ENCODE measurements at places on chromosomes 3 and 15. TPM values are rescaled to one million over a fixed set of nuclear protein-coding genes. Genes with fewer than 3 reads are reported as not detected.

PIGZ gene
- total RNA-seq: 0.28 TPM

DNA sequence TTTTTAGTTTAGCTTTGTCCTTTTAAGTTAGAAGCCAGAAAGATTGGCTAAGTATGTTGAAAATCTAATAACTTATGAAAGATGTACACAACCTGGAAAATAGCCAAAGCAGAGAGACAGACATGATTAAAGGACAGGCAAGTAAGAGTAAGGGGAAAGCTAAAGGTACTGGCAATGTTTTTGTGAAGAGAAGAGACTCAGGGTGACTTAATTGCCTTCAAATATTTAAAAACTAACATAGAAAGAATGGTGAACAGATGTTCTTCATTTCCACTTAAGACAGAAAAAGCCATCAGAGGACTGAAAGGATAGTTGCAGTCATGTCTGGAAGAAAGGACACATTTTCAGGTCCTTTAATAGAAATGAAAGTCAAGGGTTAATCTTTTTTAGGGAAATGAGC is 68.8 kb downstream of the ZNF385D start:
- H3K27ac ChIP-seq: no peak overlapping the region
- H3K27me3 ChIP-seq: no peaks in the 10 kb centered on the region
- H3K36me3 ChIP-seq: no peaks in the 10 kb centered on the region
- DNase-seq: no peak

GRCh38 chr3:49466085-49466484 is 4.0 kb upstream of the DAG1 start:
- H3K4me3 ChIP-seq: no peak overlapping the region
- no peak overlapping the region for H3K27ac ChIP-seq
- peaks cover 8% of the 10 kb centered on the region for H3K4me1 ChIP-seq

TNIK gene
- total RNA-seq: 75.5 TPM

GRCh38 chr3:171417813-171418212 is 42.4 kb downstream of the TNIK start:
- peaks cover 7% of the 10 kb centered on the region for H3K4me1 ChIP-seq
- H3K27ac ChIP-seq: no peak overlapping the region
- DNase-seq: no peak
- H3K27me3 ChIP-seq: no peaks in the 10 kb centered on the region
- H3K4me3 ChIP-seq: no peak overlapping the region

TMIE gene
- total RNA-seq: 2.5 TPM

All from T-cell (primary cell).